ENCODE measurements at places on chromosomes 16 and 17.

GRCh38 chr16:85173146-85173980 is 61.1 kb upstream of the CIBAR2 start:
- DNase-seq, result peak; percentile 55

DNA sequence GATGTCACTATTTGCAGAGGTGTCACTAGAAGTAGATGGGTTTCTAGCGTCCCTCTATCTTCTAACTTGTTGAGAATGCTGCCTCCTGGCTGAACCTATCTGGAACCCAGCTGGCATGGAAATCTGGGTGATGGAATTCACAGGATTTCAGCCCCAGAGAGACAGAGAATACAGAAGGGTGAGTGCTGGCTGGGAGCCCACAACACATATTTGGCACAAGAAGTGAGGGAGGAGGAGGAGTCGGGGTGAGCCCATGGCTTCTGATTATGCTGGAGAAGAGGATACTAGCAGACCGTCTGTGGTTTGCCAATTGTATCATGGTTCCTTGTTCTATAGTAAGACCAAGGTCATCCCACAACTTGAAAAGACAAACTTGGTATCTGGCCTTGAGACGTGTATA is 557.8 kb upstream of the SALL1 start:
- no peak for DNase-seq

- DNase-seq, result no peak
These were observed 144.8 kb upstream of the RPH3AL start for GRCh38 chr17:497241-498034.

DNA sequence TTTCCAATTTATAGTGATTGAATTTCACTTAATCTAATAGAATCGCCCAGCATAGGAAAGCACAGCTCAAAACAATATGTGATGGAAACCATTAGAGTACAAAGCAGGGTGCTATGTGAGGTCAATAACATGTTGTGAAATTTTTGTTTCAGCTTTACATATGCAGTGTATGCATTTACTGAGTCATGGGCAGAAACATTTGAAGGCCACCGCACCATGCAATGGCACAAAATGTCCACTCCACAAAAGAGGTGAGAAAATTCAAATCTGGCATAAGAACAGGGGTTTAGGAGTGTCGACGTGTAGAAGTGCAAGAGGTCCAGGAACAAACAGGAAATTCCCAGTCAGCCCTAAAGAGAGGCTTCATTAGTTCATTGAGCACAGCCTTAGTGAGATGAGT is 131.2 kb downstream of the ANKFN1 start:
- no peak for DNase-seq

DNA sequence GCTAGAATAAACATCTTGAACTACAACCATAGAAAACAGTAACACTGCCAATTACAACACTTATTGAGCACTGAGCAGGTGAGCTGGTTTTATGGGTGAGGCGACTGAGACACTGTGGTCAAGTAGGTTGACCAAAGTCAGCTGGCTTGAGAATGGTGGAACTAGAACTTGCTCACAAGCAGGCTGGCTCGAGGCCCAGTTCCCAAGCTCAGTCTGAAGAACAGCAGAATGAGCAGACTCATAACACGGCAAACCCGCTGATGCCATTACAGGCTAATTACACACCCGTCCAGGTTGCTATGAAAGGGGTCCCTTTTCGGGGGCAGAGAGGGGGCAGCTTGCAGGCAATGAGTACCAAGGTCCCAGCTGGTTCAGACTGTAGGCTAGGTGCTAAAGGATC is 6.5 kb downstream of the ZZEF1 start:
- no peak for DNase-seq

DNA sequence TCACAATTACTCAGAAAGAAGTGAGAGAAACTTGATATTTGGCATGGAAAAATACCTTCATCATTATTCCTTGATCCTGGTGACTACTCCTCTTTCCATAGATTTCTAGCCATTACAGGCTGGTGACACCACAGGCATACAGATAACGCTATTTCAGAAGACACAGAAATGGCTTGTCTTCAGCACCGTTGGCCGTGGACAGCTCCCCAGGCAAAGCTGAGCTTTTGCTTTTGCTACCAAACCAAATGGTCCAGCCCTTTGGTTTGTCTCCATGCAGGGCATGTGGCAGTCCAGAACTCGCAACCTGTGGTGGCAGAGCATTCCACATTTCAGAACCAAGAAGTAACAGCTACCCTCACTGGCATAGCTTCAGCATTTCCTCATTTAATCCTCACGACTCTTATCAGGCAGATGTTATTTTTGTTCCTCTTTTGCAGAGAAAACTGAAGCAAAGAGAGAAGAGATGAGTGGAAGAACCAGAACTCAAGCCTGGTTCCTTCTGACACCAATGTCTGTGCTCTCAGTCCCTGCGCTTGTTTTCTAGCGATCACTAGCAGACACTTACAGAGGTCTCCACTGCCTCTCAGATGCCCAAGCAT is 55.5 kb downstream of the HS3ST4 start:
- peak; percentile 50 for DNase-seq

DNA sequence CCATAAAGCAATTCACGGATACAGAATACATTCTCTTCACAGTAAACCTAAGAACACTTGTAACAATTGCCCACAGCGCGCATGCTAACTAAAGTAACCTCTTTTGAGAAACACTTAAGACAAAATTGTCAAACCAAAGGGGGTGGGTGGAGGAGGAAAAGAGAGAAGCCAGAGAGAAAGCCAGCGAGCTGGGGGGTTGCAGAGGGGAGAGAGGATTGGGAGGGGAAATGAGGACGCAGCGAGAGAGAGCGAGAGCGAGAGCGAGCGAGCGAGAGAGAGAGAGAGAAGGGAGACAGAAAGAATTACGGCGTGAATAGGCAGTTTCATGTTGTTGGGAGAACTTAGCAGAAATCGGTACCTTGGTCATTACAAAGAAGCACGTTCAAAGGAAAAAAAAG is 1.6 kb upstream of the HOXB7 start:
- DNase-seq, result no peak

DNA sequence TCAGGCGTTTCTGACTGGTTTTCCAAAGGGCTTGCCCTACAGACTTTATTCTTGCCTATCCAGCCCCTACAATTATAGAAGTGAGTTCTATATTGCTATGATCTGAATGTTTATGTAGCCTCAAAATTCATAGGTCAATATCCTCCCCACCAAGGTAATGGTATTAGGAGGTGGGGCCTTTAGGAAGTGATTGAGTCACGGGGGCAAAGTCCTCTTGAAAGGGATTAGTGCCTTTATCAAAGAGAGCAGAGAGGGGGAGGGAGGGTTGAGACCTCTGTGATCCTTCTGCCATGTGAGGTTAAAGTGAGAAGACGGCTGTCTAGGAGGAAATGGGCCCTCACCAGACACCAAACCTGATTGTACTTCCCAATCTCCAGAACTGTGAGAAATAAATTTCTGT is 931 bp upstream of the CPHXL start:
- DNase-seq, result no peak

GRCh38 chr17:58412961-58413586 is 4.3 kb downstream of the RNF43 start:
- DNase-seq, result no peak

GRCh38 chr16:73040735-73041402 is 7.1 kb downstream of the ZFHX3 start:
- DNase-seq, result no peak

- DNase-seq, result no peak
These were observed 4.5 kb downstream of the ATMIN start for GRCh38 chr16:81040131-81040530.

GRCh38 chr16:57892041-57892440 is 78.9 kb downstream of the CNGB1 start:
- no peak for DNase-seq

DNA sequence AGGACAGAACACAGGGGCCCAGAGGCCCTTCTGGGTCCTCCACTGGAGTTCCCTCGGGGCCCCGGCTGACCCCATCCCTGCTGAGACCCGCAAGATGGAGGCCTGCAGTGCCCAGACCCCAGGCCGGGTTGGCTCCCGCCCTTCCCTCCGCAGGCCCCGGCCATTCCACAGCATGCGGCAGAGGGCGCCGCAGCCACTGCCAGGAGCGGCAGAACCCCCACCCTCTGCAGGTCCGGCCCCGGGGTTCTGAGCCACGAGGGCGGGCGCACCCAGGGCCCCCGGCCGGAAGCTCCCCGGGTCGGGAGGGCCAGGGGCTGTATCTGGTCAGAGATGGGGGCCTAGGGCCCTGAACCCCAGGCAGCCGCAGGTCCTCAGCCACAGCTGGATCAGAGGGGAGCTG is 2.4 kb upstream of the PERCC1 start:
- DNase-seq, result peak; percentile 67

- DNase-seq, result peak; percentile 79
These were observed 30.1 kb downstream of the VAC14 start for GRCh38 chr16:70770626-70771552.

GRCh38 chr17:640436-640835 is 74.2 kb downstream of the VPS53 start:
- DNase-seq, result no peak
